NB4 (cell line): ENCODE measurements at places on chromosomes 5 and 9.

DNA sequence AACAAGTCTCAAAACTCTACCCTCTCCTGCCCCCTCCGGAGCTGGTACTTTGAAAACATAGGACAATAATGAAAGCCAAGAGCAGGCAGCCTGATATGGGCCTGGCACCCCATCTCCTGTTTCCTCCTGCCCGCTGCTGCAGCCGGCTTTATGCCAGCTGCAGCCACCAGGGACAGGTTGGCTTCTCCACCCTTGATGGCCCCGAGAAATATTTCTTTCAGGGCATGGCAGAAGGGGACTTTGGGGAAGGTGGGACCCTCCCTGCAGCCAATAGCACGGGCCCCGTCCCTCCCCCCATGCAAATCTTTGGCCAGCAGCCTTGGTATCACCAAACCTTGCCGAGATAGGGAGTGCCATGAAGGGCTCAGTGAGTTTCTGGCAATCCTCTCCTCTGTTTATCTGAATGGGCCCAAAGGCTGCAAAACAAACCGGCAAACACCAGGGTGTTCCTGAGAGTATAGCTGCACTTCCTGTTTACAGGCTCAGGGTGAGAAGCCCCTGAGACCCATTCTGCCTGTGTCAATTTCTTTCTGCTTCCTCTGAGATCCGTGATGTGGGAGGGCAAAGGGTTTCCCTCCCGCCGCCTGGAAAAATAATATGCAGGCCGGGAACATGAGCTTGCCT is 73.4 kb upstream of the BOD1 start:
- no peak for DNase-seq

DNA sequence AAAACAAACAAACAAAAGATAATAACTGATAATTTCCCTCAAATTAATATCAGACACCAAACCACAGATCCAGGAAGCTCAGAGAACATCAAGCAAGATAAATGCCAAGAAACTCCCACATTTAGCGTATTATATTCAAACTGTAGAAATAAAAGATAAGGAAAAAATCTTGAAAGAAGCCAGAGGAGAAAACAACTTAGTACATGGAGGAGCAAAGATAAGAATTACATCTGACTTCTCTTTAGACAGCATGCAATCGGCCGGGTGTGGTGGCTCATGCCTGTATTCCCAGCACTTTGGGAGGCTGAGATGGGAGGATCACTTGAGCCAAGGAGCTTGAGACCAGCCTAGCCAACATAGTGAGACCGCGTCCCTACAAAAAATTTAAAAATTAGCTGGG is 17.2 kb upstream of the MLANA start:
- no peak for DNase-seq

GRCh38 chr5:139638736-139639618 is 9.2 kb upstream of the CXXC5 start:
- DNase-seq = no peak

DNA sequence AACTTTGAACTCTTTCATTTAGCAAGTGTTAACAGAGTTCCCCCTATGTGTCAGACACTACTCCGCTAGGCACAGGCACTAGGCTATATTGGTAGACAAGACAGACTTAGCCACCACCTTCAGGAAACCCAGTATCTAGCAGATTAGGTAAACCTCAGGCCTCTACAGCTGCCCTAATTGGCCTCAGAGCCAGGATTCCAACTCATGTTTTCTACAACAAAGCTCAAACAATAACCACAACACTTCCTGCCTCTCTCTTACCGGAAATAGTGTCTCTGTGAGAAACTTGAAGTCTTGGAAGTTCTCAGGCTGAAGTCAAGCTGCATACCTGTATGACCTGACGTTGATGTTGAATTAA is 116.6 kb upstream of the SLC44A1 start:
- DNase-seq = peak; percentile 89

GRCh38 chr5:134464988-134465815 is 53.5 kb upstream of the CDKN2AIPNL start:
- DNase-seq = no peak

DNA sequence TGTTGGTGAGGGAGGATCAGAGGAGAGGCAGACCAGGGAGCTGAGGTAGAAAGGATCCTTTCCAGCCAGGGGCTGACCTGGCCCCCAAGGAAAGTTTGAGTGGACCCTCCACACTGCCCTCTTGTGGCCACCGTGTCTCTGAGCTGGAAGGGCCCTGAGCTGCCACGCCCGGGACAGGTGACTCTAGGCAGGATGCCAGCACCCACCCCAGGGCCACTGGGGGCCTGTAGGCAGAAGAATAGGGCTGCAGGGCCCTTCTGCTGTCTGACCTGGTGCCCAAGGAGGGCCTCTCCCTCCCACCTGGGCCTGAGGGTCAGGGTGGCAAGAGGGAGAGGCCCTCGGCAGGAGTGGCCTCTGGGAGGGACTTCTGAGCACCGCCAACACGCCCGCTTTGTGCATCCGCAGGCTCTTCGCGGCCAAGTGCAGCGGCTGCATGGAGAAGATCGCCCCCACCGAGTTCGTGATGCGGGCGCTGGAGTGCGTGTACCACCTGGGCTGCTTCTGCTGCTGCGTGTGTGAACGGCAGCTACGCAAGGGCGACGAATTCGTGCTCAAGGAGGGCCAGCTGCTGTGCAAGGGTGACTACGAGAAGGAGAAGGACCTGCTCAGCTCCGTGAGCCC is 76.8 kb downstream of the LMX1B start:
- DNase-seq = peak; percentile 38

DNA sequence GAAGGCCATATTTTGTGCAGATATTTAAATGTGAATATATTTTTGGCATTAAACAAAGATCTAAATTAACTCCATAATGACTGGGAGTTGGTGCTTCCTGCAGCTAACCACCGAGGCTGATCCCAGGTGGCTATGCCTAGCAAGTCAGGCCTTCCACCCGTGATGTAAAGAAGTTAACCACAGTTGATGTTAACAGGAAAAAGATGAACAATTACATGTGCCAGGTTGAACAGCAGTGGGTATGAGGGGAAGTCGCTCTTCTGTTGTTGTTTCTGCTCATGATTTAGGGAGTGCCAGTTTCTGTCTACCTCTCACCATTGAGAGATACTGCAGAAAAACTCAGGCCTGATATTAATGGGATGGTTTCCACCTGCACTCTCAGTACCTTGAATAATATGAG is 334.3 kb downstream of the EBF1 start:
- no peak for DNase-seq
